ENCODE measurements at places on chromosomes 1 and 21. TPM values are rescaled to one million over a fixed set of nuclear protein-coding genes. Genes with fewer than 3 reads are reported as not detected.

THEM5 gene
- not detected for total RNA-seq

CTH gene
- total RNA-seq: 12.9 TPM

C1orf210 gene
- not detected for total RNA-seq

C8B gene
- total RNA-seq: not detected

NOS1AP gene
- total RNA-seq: not detected

LEMD1 gene
- not detected for total RNA-seq

CD101 gene
- total RNA-seq: 0.18 TPM

CCDC17 gene
- total RNA-seq: 2.5 TPM

OPRD1 gene
- not detected for total RNA-seq

GLRX2 gene
- 31.6 TPM for total RNA-seq

IL10 gene
- 5.8 TPM for total RNA-seq

CNN3 gene
- total RNA-seq: 2.6 TPM

XCL2 gene
- 211 TPM for total RNA-seq

SIM2 gene
- total RNA-seq: 0.18 TPM

FUCA1 gene
- 4.0 TPM for total RNA-seq

CD53 gene
- 161 TPM for total RNA-seq

TMEM269 gene
- 0.16 TPM for total RNA-seq

NVL gene
- total RNA-seq: 39.0 TPM

CSF1 gene
- 252 TPM for total RNA-seq

PAQR6 gene
- 7.1 TPM for total RNA-seq

SLC25A44 gene
- 63.7 TPM for total RNA-seq

OR14K1 gene
- total RNA-seq: not detected

SPRR2B gene
- not detected for total RNA-seq

POTED gene
- total RNA-seq: not detected

MNDA gene
- not detected for total RNA-seq

CCDC27 gene
- not detected for total RNA-seq

HMGCL gene
- total RNA-seq: 22.8 TPM

ANGPTL3 gene
- not detected for total RNA-seq

SPRR2G gene
- not detected for total RNA-seq

PCSK9 gene
- 0.05 TPM for total RNA-seq

CLDN19 gene
- not detected for total RNA-seq

KRTAP13-2 gene
- total RNA-seq: not detected

PTPN22 gene
- total RNA-seq: 57.8 TPM
